ENCODE measurements at places on chromosomes 2 and 18.

DNA sequence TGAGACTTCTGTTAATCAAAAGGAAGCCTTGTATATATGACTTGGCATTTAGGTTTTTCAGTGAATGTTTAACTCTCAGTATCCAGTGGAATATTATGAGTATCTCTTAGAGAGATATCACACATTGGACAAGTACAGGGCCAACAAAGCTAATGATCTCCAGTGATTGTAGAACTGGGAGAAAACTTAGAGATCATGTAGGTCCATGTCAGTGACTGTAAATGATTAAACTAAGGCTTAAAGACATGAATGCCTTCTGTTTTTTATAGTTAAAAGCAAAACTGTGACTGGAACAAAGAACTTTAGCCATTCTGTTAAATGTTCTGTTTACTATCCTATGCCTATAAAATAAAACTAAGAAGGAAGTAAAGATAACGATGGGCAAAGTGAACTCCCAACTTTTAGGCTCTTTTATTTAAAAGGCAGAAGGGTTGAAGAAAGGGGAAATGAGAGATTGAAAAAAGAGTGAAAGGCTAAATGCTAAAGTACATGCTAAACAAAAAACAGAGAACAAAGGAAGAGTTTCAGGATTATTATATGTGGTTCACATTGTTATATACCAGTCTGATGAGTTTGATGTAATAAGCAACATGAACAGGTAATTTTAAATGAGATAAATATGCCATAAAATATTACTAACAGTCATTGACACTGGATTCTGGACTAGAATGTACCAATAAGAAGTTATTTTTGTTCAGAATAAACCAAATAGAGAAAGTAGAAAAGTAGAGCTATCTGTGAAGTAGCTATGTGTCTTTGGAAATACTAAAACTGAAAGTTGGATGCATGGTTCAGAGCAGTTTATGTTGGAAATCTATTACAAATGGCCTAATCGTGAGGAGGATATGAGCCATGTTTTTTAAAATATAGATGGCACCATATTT lies 37.1 kb upstream of the TNFRSF11A start:
- no peak for DNase-seq

- DNase-seq = no peak
Measured at GRCh38 chr2:121804997-121805765, 49.7 kb downstream of the TSN start.

DNA sequence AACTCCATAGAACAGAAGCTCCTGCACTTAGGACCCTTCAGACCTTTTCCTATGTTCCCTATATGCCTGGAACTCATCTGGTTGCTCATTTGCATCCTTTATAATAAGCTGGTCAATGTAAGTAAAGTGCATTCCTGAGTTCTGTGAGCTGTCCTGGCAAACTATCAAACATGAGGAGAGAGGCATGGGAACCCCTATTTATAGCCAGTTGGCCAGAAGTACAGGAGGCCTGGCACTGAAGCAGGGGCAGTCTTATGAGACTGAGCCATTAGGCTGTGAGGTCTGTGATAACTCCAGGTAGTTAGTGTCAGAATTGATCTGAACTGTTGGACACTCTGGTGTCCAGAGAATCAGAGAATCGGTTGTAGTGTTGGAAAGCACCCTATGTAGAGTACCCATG lies 88.4 kb downstream of the EHD3 start:
- DNase-seq = no peak

- DNase-seq = peak; percentile 67
Measured at GRCh38 chr2:47072728-47073191, 82.3 kb downstream of the STPG4 start.

- no peak for DNase-seq
Measured at GRCh38 chr2:27921880-27922547, 31.5 kb downstream of the BABAM2 start.

All from globus pallidus (tissue), 1 donor.